ENCODE measurements at places on chromosomes 3 and 15.
A peak's percentile ranks its signal among the peaks of the same experiment; 100 is the strongest.

- no peak for DNase-seq
These were observed 177.8 kb downstream of the ATG7 start for GRCh38 chr3:11450015-11450414.

DNA sequence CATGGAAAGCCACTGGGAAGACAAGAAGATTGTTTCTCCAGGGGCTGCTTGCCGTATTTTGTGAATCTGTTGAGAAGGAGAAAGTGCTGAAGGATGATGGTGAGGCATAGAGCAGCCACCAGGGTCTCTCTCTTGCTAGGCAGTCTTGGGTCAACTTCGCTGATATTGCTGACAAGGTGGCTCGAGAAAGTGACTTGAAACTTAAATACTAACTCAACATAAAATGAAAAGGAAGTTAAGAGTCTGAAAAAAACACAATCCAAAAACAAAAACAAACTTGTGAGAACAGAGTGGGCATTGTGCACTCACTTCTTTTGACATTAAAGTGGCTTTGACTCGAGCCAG is 90.1 kb downstream of the CHST2 start:
- DNase-seq, result no peak

DNA sequence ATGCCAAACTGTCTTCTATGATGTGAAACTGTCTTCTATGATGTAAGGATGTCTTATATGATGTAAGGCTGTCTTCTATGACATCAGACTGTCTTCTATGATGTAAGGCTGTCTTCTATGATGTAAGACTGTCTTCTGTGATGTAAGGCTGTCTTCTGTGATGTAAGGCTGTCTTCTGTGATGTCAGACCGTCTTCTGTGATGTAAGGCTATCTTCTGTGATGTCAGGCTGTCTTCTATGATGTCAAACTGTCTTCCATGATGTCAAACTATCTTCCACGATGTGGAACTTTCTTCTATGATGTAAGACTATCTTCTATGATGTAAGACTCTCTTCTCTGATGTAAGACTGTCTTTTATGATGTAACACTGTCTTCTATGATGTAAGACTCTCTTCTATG is 27.9 kb downstream of the MGLL start:
- DNase-seq, result no peak

GRCh38 chr3:117844676-117845075 is 1135.1 kb downstream of the TUSC7 start:
- no peak for DNase-seq

DNA sequence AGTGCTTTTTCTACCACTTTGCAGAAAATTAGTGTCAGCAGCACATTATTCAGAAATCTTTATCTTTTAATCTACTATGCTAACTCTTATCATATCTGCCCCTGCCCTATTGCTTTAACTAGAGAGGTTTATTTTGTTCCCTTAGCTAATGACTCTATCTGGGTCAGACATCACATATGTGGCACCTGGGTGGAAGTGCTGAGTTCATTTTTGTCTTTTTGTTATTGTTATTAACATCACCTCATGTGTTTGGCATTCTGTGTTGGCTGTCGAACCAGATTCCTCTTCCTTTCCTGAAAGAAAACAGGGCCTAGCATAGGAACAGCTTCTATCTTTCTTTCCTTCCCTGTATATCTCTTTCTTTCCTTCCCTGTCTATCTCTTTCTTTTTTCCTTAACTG is 100.7 kb downstream of the RBMS3 start:
- no peak for DNase-seq

DNA sequence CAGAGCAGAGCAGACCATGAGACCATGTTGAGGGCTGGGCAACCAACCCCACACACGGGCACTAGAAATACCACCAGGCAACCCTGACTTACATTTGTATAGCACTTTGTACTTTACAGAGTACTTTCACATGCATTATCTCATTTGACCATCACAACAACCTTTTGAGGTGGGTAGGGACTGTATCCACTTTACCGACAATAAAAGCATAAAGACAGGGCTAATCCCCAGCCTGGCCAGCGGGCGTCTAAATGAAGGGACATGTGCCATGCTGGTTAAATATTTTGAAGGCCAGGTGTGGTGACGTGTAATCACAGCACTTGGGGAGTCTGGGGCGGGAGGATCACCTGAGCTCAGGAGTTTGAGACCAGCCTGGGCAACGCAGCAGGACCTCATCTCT is 23.6 kb downstream of the RASGRP1 start:
- DNase-seq, result no peak

- no peak for DNase-seq
These were observed 58.4 kb upstream of the CDV3 start for GRCh38 chr3:133515127-133515526.

DNA sequence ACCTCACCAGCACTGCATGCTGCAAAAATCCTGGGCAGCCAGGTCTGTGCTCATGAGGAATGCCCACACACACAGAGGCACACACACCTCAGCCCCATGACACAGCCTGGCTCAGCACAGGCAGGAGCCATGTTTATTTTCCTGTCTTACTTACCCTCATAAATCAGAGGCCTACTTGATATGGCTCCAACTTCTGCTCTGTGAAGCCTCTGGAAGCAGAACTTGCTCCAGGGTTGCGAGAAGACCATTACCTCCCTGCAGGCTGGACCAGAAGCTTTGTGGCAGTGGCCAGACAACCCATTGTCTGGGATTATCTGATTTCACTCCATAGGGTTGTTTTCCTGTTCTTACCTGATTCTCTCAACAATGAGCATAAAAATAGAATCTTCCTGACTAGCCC is 43.8 kb upstream of the CMTM8 start:
- no peak for DNase-seq

DNA sequence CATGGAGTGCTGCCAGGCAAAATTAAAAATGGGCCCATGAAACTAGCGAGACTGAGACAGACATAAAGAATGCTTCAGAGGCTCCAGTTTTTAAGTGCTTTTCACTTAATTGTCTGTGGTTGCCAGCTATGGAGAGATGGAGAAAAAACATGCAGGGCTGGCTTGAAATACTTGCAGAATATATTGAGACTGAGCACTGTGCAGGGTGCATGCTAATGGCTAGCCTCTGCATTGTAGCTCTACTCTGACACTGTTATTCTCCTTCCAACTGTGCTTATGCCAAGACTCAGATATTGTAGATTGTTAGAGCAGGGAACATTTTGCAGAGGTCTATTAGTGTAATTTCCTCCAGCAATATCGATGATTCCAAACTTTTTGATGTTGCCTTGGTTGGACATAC is 735.0 kb downstream of the PDCD6IP start:
- no peak for DNase-seq

GRCh38 chr3:112774293-112774926 is 72.3 kb downstream of the CD200R1L start:
- no peak for DNase-seq

- no peak for DNase-seq
These were observed 26.7 kb downstream of the ISL2 start for GRCh38 chr15:76363251-76363650.

DNA sequence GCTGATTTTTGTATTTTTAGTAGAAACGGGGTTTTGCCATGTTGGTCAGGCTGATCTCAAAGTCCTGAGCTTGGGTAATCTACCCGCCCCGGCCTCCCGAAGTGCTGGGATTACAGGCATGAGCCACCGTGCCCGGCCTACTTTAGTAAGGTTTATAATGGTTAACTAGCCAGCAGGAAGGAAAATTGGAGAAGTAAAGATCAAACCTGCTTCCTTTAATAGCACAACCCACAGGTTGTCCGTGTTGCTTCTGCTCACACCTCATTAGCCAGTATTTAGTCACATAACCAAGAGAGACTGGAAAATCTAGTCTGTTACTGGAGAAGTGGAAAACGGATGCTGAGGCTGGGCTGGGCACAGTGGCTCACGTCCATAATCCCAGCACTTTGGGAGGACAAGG is 51.9 kb upstream of the TBL1XR1 start:
- DNase-seq, result no peak

DNA sequence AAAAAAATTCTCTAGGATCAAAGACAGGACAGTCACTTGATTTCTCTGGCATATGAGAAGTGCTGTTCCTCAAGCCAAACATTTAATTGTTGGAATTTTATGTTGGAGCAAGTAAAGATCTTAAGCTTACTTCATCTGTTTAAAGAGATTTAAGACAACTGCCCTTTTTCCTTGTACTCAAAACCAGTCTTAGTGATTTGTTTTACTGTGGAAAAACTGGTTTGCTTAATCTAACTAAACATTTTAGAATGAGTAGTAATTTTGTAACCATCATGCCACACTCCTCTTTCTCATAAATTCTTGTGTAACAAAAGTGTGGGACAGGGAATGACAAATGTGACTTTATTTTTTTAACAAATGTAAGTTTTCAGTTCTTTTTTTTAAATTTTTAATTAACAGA is 18.4 kb downstream of the PRKCI start:
- DNase-seq, result no peak

DNA sequence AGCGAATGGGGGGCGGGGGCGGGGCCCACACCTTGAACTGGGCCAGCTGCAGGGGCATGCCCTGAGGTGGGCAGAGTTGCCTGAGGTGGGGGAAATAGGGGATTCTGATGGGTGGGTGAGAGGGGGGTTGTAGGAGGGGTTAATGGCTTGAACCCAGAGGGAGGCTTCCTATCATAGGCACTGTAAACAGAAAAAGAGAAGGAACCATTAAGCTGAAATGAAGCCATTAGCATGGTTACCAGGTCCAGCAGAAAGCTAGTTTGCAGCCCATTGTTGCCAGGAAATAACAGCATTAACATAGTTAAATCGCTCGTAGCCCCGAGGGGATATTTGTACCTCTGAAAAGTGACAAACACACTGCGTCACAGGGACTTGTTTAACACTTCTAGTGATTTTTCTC is 29.0 kb downstream of the ETV5 start:
- DNase-seq, result no peak

GRCh38 chr3:121601212-121601812 is 8.1 kb downstream of the FBXO40 start:
- DNase-seq, result no peak

GRCh38 chr3:99683465-99683864 is 45.1 kb downstream of the COL8A1 start:
- no peak for DNase-seq

DNA sequence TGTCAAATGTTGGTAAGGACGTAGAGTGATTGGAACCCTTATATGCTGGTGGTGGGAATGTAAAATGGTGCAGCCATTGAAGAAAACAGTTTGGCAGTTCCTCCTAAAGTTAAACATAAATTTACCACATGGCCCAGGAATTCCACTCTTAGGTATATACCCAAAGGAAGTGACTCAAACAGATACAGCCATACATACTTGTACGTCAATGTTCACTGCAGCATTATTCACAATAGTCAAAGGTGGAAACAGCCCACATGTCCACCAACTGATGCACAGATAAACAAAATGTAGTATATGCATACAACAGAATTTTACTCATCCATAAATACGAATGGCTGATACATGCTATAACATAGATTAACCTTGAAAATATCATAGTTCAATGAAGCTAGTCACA is 13.2 kb downstream of the CLASP2 start:
- DNase-seq, result no peak

- DNase-seq, result peak; percentile 2
These were observed 168.2 kb downstream of the MBNL1 start for GRCh38 chr3:152436707-152437590.

GRCh38 chr3:14433106-14433505 is 30.7 kb downstream of the SLC6A6 start:
- DNase-seq, result no peak

- peak; percentile 28 for DNase-seq
These were observed 255.7 kb downstream of the MBNL1 start for GRCh38 chr3:152524198-152525140.

DNA sequence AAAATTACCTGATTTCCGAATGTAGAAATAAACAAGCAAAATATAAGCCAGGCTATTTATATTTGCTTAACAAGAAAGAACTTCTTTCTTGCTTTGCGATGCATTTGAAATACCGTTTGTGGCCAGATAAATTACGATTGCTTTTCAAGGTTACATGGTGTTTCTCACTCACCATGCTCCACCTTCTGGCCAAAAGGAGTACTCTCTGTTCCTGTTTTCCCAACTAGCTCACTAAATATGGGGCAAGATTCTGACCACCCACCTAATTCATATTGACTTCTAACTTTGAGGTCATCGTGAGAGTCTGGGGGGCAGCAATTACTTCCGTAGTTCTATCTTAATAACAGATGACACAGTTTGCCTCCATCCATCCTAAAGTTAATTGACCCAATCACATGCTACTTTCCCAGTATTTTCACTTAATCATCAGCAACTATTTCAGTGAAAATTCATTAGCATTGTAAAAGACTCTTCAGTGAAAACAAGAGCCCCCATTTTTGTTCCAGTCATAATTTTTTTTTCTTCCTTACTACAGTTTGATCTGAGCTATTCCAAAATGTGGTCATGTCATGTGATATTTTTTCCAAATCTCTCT is 25.9 kb downstream of the ACP3 start:
- no peak for DNase-seq

DNA sequence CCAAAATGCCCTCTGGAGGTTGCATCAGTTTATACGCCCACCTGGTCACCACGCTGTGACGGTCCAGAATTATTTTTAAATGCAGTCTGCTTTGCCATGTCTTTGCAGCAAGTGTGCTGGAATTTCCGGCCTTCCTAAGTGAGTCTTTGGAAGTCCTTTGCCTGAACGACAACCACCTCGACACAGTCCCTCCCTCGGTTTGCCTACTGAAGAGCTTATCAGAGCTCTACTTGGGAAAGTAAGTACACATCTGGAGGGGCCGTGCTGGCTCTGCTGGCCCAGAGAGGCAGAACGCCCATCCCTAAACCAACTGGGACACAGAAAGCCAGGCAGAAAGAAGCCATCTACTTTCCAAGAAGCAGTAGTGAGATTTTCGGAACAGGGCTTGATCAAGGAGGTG is 101.8 kb downstream of the LRRK1 start:
- DNase-seq, result no peak

GRCh38 chr3:145981056-145981455 is 179.9 kb downstream of the PLOD2 start:
- no peak for DNase-seq

- DNase-seq, result no peak
These were observed 657.1 kb downstream of the GRM7 start for GRCh38 chr3:7518026-7518425.

- no peak for DNase-seq
These were observed 290.4 kb upstream of the CTDSPL start for GRCh38 chr3:37571269-37571668.

- no peak for DNase-seq
These were observed 145.0 kb upstream of the TMCO5A start for GRCh38 chr15:37789397-37789786.

GRCh38 chr15:37100966-37101215 is 542 bp upstream of the MEIS2 start:
- DNase-seq, result no peak
